ENCODE measurements at places on chromosomes 13 and 19.

DNA sequence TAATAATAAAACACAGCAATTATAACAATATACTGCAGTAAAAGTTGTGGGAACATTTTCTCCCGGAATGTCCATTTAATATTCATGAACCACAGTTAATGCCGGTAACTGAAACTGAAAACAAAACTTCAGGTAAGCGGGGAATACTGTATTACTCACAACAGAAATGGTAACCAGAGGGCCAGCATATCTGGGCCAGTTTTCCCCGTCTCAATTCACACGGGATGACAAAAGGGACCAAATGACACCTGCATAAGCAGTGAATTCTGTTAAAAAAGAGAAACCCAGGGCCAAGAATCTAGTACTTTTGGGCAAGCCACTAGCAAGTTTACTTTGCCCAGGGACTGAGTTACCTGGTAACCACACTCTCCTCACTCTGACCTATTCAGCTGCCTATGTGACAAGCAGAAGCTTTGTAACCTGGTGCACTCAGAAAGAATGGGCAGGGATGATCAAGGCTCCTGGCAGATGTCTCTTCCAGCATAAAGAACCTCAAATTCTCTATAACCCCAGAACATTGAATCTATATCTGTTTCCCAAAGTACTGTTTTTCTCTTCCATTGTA lies 1171.2 kb downstream of the DIAPH3 start:
- DNase-seq: no peak

DNA sequence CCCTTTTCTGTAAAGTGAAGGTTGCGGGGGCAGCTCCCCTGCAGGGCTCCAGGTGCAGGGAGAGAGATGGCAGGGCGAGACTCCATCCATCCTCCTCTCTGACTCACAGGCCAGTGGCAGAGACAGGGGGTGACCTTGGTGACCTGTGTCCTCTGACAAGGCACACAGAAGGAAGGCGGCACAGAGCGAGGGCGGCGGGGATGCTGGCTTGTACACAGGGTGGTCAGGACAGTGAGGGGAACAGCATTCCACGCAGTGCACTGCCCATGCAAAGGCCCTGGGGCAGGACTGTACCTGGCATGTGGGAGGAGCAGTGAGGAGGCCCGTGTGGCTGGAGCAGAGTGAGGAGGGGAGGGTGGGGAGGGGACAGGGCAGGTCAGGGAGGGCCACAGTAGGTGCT lies 7.7 kb downstream of the NDUFA11 start:
- DNase-seq: no peak

- no peak for DNase-seq
Measured at GRCh38 chr13:49784886-49785570, 7.5 kb downstream of the KPNA3 start.

GRCh38 chr13:46595136-46595884 lies 42.3 kb downstream of the LRCH1 start:
- no peak for DNase-seq

GRCh38 chr13:76266561-76266960 lies 619.6 kb downstream of the KCTD12 start:
- DNase-seq: no peak

- no peak for DNase-seq
Measured at GRCh38 chr19:44582581-44583265, 30.6 kb upstream of the IGSF23 start.

GRCh38 chr19:33248954-33249613 lies 23.4 kb upstream of the SLC7A10 start:
- no peak for DNase-seq

DNA sequence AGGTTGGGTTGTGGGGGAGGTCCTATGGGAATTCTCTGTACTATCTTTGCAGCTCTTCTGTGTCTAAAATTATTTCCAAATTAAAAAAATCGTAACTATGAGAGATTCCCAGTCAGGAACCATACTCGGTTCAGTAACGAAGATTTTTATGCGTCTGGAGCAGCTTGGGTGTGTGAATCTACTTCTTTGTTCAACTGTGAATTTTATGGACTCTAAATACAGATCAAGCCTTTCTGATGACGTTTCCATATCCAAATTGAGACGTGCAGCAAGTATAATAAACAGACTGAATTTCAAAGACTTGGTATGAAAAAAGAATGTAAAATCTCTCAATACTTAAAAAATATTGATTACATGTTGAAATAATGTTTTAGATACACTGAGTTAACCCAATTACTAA lies 30.9 kb downstream of the MLLT1 start:
- DNase-seq: no peak

GRCh38 chr19:18980432-18981020 lies 39.5 kb upstream of the HOMER3 start:
- no peak for DNase-seq

DNA sequence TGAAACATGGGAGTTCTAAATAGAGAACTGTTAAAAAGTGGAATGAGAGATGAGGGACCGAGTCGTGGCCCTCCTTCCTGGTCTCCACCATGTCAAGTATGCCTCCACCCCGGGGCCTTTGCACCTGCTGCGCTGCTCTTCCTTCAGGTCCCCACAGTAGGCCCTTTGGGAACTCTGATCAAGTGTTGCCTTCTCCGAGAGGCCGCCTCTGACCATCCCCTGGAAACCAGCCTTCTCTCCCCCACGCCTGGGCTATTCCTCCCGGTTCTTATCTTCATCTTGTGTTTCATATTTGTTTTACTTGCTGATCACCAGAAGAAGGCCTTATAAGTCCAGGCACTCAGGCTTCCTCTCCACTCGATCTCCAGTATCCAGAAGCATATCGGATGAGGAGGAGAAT lies 40.0 kb downstream of the IRS2 start:
- no peak for DNase-seq

DNA sequence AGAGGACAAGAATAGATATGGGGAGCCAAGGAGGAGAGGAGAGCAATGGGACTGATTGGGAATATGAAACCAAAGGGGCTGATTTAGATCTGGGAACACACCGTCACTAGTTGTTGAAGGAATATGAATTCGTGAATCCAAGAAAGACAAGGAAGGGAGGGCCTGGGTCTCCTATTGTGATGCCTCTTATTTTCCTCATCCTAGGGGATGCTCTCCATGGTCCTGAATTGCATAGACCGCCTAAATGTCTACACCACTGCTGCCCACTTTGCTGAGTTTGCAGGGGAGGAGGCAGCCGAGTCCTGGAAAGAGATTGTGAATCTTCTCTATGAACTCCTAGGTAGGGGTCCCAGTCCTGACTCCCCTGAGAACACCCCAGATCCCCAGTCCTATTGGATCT lies 21.5 kb downstream of the RYR1 start:
- no peak for DNase-seq

- no peak for DNase-seq
Measured at GRCh38 chr19:1076046-1076386, 9.0 kb downstream of the ARHGAP45 start.

GRCh38 chr13:98749501-98749900 lies 3.0 kb downstream of the SLC15A1 start:
- no peak for DNase-seq

- no peak for DNase-seq
Measured at GRCh38 chr19:17469092-17469480, 1.2 kb upstream of the SLC27A1 start.

DNA sequence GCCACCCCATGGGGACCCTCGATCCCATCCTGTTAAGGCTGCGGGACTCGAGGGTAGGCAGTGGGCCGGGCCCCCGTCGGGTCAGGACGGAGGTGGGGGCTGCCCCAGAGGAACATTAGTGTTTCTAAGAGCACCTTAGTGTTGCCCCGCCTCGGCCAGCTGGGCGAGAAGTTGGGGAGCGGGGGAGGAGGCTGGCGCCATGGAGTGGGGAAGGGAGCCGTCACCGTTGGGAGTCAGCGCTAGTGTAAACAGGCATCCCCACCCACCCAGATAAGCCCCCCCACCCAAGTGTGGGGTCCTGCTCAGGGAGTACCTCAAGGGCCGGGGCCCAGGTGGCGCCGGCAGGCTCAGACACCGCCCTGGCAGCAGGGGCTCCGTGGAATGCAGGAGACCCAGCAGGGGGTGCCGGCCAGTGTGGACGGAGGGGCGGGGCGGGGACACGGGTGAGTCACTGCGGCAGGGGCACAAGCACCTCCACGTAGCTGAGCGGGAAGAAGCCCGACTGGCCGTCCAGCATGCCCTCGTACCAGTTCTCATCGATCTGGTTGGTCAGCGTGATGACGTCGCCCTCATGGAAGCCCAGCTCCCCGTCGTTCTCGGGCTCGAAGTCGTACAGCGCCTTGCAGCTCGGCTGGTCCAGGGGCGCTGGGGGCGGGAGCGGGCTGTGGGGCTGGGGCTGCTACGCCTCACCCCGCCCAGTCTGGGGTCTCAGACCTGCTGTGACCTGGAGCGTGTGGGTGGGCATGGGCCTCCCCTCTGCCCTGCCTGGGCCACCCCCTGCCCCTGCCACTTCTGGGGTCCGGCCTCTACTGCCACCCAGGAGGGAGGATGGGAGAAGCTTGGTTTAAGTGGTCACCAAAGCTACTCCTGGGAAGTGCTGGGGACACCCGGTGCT lies 18.0 kb downstream of the MPND start:
- DNase-seq: no peak

GRCh38 chr19:35006999-35007365 lies 6.9 kb downstream of the GRAMD1A start:
- DNase-seq: no peak

- DNase-seq: no peak
Measured at GRCh38 chr13:30113983-30114570, 193.3 kb downstream of the KATNAL1 start.

DNA sequence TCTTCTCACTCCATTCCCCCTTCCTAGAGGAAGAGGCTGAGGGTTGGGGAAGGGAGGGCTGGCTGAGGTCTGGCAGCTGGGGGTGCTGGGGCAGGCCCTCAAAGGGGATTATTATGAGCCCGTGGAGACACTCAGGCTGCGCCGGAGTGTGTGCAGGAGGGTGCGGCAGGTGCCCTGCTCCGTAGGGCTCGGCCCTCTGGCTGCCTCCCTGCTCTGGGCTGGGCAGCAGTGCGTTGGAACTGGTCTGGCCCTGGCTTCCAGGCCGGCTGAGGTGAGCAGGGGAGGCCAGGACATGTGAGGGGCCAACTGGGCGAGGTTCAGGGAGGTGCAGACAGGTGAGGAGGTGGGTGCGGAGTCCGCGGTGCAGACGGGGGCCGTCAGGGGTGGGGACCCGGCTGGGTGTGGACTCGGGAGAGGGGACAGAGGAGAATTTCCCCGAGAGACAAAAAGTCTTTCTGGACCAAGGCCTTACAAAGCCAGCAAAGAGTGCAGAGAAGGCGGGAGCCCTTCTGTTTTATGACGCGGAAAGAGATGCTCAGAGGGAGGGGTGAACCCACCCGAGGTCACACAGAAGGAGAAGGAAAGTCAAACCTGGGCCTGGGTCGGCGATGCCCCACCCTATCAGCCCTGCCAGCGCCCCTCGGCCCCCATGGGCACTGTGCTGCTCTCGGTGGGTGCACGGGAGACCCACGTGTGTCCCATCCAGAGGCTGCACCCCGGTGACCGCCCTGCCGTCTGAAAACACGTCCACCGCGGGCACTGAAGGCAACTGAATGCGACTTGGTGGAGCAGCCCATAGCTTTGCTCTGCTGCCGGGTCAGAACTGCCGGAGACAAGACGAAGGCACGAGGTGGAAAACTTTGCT lies 31.0 kb downstream of the PIP5K1C start:
- no peak for DNase-seq

DNA sequence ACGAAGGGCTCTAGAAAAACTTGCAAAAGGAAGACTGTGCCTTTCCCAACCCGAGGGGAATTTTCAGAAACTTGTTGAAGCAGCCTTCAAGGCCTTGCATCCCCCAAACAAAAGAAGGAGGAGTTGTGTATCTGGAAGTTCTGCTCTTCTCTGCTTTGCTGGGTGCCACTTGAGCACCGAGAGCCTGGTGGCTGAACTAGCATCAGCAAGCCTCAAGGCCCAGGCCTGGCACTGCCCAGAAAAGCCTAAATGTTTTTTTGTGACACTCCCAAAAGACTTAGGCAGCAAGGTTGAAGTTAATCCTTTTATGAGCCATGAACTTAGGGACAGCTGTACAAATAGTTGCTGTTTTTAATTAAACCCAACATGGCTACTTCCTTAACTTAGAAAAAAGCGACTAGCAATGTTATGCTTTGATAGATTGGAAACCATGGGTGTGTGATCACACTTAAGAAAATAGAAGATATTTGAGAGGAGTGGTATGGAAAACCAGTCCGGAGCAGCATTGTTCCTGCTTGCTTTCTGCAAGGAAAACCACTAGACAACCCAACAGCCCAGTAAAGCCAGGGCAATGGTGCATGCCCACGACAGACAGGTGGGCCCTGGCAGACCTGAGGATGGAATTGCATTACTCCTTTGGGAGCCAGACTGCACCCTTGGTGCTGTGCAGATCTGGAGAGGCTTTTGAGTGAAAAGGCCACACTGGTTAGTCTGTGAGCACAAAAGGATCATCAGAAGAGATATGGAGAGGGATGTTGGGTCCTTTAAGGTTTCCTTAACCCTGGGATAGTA lies 788 bp upstream of the DLEU7 start:
- DNase-seq: no peak

DNA sequence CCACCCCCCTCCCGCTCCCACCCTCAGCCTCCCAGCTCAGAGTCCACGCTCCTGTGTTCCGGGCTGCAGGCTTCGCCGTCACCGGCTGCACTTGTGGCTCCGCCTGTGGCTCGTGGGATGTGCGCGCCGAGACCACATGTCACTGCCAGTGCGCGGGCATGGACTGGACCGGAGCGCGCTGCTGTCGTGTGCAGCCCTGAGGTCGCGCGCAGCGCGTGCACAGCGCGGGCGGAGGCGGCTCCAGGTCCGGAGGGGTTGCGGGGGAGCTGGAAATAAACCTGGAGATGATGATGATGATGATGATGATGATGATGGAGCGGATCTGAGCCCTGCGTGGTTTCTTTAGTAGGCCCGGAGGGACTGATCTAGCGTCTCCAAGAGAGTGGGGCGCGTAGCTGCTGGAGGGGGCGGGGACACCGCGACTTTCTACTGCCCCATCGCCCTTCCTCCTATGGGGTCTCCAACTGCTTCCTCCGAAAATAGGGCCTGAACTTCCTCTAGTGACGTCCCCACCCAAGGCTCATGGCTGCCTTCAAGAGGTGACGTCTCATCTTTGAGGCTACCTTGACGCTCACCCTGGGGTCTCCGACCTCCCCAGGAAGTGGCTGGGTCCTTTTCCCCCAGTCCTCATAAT lies 1.4 kb downstream of the RETN start:
- no peak for DNase-seq

DNA sequence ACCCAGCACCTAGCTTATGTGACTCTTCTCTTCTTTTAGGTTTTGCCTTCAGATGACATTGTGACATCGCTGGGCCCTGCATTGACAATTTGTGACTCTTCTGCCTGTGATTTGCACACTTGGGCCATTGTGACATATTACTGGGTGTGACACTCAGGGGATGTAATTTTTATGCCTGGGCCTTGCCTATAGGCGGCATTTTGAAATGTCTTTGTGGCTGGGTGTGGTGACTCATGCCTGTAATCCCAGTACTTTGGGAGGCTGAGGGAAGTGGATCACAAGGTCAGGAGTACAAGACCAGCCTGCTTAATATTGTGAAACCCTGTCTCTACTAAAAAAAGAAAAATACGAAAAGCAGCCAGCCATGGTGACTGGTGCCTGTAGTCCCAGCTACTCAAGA lies 28.4 kb upstream of the ZNF681 start:
- no peak for DNase-seq

- no peak for DNase-seq
Measured at GRCh38 chr19:39209196-39209595, 5.1 kb upstream of the SYCN start.

GRCh38 chr13:76296751-76297150 lies 589.5 kb downstream of the KCTD12 start:
- DNase-seq: no peak

All from NCI-H510A (cell line).